Posterior vena cava (tissue), 2 donors: ENCODE measurements at places on chromosomes 6 and 20.

DNA sequence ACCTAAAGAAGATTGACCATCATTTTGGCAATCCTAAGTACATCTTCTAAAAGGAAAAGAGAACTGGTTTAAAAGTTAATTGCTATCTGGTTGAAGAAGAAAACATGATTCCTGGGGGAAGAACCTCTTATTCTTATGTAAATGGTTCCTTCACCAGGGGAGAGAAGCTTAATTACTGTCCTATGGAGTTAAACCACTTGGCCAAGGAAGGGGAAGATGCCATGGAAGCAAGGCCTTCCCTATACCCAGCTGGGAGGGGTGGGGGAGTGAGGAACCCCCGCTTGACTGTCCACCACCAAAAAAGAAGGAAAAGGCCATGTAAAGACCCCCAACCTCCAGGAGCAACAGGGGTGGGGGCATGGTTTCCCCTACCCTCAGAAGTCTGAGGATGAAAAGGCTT lies 962.1 kb downstream of the GRIK2 start:
- DNase-seq = no peak

- DNase-seq = no peak
Measured at GRCh38 chr20:18019068-18019467, 38.6 kb downstream of the OVOL2 start.

DNA sequence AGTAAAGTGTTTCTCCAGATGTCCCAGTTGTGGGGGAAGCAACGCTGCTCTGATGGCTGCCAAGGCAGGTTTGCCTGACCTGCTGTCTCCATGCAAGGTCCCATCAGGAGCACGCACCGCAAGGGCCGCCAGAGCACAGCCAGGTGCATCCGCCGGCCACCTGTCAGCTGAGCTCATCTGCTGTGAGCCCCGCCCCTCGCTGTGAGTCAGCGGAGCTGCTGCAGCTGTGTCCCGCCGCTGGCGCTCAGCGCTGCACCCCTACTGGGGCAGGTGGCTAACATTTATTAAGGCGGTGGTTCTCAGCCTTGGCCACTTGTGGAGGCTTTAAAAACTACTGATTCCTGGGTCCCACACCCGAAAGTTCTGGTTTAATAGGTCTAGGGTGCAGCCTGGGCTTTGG lies 225.7 kb downstream of the UST start:
- DNase-seq = no peak

DNA sequence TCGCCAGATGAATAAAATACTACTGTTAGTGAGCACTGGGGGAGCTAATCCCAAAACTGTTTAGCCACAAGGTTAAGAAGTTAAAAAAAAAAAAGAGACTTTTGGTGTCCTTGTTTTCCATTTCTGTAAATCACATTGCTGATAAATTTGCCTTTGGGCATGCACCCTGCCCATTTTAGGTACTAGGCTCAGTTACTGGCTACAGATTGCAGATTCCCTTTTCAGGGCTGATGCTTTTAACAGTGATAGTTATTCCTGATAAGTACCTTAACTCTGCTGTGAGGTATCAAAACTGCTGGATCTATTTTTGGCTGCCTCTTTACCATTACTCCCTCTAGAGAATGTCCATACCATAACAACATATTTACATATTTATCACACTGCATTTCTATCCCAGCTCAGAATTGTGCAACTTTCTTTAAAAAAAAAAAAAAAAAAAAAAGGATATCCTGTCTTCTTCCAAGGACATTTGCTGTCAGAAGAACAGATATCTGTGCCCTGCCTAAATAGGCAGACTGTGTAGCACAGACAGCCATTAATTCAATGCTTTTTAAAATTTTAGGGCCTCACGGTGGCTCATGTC lies 94.5 kb downstream of the SSR1 start:
- DNase-seq = no peak

DNA sequence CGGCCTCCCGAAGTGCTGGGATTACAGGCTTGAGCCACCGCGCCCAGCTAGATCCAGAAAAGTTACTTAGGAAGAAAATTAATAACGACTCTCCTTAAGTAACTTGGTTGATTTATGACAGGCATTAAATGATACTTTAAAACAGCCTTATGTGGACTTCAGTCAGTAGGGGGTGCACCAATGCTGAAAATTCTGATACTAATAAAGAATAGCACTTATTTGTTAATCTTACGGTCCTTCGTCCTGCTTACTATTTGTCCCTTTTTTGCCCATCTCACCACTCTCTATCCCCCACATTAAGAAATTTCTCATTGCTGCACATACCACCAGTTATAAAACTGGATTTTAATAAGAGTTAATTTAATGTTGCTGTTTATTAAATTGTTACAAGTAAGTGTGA lies 12.7 kb upstream of the PRELID3B start:
- no peak for DNase-seq

DNA sequence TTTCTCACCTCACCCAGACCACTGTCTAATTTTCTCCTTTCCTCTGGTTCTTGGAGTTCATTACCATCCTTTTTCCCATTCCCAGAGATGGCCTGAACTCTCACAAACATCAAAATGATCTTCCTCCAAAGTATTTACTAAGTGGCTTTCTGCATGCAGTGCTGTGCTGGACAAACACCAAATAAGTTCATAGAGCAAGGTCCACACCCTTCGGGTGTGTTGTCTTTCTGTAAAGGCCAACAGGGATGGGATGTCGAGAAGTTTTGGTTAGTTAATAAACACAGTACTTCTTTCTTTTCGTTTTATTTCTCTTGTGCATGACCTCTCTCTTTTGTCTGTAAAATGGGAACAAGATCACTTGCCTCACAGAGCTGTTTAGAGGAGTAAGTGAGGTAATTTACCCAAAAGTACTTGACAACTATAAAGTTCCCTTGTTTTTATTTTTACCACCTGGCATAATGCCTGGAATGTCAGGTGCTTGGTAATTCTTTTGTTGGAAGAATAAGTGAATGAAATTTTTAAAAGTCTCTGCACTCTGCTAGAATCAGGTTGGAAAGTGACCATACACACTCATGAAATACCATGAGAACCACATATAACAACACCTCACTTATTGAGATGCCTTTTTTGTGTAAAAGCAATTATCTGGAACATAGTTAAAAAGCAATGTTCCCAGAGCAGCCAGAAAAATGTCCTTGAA lies 22.8 kb upstream of the CCN6 start:
- DNase-seq = no peak

- no peak for DNase-seq
Measured at GRCh38 chr6:128057541-128057940, 156.7 kb upstream of the THEMIS start.

- DNase-seq = no peak
Measured at GRCh38 chr20:18091623-18092022, 33.9 kb upstream of the OVOL2 start.

GRCh38 chr6:164749221-164750064 lies 560.0 kb downstream of the C6orf118 start:
- peak; percentile 86 for DNase-seq

DNA sequence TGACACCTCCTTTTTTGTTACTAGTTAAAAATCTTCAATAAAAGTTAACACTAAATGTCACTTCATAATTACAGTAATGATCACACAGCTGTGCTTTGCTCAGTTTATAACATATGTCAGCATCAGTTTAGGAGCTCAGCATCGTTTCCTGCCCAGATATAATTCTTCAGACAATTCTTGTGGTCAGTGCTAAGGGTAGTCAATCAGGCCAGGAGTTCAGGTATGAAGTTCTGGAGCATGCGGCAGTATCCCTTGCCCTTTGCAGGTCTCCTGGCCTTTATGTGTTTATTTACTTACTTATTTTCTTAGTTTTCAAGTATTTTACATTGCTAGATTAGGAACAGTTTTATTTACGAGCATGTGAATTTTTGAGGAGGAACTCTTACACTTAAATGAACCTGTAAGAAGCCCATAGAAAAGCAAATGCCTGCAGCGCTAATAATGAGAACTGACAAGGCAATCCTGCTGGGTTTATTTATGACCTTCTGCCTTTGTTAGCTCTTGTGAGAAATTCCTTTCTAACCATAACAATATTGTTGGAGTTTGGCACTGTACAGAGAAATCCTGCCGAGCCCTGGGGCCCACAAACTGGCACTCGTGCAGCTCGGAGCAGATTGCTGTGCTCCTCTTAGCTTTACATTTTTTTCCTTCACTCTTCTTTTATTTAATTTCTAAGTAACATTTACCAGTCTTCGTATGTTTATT lies 252.8 kb downstream of the TMEM242 start:
- DNase-seq = no peak

DNA sequence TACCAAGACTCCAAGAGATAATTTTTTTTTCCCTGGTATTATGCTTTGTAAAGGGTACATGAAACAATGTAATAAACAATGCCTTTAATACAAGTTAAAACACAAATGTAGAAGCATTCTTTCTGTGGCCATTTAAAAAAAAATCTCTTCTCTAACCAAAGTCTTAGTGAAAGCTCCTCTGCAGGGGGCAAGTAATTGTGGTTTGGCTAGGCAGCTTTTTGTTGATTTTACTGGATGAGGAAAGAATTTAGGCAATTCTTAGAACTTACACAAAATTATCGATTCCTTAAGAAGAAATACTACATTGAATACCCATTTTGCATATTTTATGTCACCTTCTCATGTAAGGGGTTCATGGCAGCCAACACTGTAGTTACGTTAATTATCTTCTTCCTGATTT lies 12.4 kb downstream of the TFB1M start:
- DNase-seq = no peak

DNA sequence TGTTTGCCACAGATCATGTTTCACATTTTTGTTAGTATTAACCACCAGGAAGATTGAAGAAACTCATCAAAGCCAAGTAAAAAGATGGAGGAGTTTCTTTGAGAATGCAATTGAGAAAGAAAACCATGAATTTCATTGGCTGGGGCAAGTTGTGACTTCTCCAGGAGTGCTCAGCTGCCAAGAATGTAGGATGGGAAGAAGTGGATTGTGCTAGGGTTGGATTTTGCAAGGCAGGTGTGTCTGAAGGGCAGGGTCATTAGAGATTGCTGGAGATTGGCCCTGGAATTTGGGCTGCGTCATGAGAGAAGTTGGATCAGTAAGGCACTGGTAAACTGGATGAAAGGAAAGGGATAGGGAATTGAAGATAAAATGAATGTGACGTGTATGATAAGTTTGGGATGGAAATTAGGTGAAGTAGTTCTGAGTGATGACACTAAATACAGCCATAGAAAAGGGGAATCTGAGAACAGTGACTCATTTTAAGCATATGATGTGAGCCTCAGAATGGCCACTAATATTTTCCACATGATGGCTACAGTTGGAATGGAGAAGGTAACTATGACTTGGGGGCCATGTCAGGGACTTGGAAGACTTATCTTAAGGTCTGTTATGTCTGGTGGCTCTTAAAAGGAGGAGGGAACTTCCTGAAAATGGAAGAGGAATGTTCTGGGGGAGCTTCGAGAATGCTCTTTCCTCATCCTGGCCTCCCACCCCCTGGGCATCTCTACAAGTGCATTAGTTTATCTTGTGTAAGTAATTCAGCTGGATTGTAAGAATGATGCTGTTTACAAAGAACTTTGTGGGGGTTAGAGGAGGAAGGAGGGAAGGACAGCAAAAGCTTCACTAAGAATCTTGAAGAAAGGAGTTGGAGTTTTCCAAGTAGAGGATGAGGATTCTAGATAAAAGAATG lies 27.8 kb upstream of the ERVFRD-1 start:
- DNase-seq = no peak

GRCh38 chr6:120648713-120649112 lies 685.6 kb downstream of the TBC1D32 start:
- DNase-seq = no peak

DNA sequence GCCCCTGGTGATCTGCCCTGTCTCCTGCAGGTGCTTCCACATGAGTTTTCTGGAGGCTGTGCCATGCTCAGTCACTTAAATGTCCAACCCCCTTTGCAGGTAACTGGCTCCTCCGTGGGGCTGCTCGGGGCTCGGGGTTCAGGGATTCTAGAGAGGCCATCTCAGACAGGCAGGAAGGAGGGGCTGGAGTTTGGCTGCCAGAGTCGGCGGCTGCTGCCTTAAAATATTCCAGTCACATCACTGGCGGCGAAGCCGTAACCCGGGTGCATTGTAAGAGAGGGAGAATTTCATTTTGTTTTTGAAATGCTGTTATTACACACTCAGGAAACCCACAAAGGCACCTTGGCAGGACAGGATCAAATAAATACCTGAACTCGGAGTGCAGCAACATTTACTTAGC lies 212.9 kb upstream of the PMEPA1 start:
- peak; percentile 51 for DNase-seq

DNA sequence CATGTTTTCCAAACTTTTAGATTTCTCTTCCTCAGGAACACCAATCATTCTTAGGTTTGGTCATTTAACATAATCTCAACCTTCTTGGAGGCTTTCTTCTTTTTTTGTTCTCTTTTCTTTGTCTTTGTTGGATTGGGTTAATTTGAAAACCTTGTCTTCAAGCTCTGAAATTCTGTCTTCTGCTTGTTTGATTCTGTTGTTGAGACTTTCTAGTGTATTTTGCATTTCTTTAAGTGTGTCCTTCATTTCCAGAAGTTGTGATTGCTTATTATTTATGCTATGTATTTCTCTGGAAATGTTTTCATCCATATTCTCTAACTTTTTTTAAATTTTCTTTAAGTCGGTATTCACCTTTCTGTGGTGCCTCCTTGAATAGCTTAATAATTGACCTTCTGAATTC lies 42.2 kb downstream of the STMND1 start:
- no peak for DNase-seq

DNA sequence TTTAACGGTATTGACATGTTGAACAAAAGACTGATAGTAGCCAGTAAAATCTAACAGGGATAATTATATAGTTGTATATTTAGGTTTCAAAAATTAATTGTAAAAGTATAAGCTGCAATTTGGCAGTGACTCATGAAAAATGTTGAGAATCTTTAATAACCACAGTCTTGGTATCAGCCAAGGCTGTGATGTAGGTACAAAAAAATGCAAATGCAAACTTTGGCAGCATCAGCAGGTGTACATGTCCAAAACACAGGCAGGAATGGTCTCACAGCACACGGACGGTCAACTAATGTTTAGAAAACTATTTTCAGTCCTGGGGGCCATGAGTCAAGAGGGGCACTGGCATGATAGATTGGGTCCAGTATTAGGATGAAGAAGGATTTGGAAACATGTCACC lies 58.5 kb upstream of the BEND3 start:
- DNase-seq = no peak

GRCh38 chr20:33636776-33637175 lies 25.4 kb upstream of the C20orf144 start:
- DNase-seq = no peak

DNA sequence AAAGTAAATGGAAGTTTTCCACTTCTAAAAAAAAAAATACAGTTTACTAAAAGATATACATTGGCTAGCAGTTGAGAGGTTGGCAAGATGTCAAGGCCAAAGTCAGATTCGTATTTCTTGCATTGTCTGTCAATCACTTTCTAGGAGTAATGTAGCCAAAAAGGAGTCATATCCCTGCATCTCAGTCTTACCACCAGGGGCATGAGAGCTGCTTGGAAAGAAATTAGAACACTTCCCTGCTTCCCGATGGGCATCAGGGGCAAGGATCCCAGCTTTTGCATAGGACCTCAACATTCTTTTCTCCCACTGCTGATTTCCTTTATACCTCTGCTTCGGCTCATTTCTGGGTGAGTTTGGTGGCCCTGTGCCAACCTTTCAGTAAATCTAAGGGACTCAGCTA lies 581.0 kb upstream of the MAP3K7 start:
- DNase-seq = no peak
